NCI-H187 (cell line): ENCODE measurements at places on chromosomes 6 and 20.

GRCh38 chr6:52160472-52161104 is 25.6 kb upstream of the IL17A start:
- no peak for DNase-seq

- no peak for DNase-seq
Observed at GRCh38 chr20:54922636-54923035, 447.2 kb downstream of the DOK5 start.

GRCh38 chr6:124742971-124743370 is 219.3 kb upstream of the RNF217 start:
- DNase-seq: no peak

- DNase-seq: no peak
Observed at GRCh38 chr20:334578-334977, 9.2 kb downstream of the SOX12 start.

DNA sequence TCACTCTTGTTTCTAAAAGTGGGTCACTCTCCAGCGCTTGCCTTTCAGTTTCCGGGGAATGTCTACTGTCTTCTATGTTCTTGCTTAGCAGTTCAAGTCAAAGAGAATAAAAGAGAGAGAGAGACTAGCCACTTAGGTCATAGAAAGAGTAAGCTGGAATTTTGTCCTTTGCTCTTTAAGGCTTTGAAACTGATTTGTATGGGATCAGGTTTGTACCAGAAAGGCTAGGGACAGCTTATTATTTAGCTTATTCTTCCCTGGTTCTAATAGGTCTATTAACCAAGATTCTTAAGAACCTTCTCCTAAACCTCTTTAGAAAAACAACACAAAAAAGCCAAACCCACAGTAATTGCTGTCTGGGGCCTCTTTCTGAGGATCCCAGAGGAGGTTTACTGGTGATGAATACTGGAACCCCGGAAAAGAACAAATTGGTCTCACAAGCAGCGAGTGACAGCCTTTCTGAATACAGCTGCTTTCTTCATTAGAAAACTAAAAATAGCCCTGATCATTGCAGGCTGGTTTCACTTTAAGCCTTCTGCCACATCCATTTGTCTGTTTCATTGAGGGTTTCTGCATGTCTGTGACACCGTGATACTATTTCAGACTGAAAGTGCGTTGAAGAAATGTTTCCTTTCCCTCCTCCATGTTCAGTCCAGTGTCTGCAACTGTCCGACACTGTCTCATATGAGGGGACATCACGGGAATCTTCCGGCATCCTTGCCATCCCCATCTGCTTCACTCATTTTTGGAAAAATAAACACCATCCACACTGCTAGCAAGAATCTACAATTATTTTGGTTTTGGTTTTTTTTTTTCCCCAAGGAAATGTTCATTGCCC is 75.1 kb upstream of the ATXN1 start:
- DNase-seq: no peak

GRCh38 chr6:109867009-109867969 is 110.8 kb upstream of the GPR6 start:
- no peak for DNase-seq

- no peak for DNase-seq
Observed at GRCh38 chr6:96153775-96154174, 138.0 kb downstream of the FUT9 start.

DNA sequence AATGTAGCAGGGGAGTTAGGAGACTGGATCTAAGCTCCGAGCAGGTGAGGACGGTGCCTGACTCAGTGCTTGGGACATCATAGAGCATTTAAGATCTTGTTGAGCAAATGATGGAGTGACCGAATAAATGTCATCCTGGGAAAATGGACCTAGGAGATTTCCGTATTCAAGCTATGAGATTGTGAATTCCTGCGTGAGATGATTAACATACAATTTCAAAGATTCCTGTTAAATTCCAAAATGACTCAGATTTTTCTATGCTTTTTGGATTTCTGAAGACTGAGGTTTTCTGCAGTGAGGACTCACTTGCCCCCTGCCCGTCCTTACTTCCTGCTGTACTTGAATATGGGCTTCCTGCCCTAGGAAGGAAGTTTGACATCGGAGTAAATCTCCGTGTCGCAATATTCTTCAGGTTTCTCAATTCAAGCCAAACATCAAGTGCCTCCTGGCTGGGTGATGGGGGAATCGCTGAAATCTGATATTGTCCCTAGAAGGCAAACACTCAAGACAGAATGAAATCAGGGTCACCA is 5.2 kb downstream of the SYTL3 start:
- no peak for DNase-seq

GRCh38 chr6:11820821-11821220 is 42.2 kb upstream of the ADTRP start:
- no peak for DNase-seq

DNA sequence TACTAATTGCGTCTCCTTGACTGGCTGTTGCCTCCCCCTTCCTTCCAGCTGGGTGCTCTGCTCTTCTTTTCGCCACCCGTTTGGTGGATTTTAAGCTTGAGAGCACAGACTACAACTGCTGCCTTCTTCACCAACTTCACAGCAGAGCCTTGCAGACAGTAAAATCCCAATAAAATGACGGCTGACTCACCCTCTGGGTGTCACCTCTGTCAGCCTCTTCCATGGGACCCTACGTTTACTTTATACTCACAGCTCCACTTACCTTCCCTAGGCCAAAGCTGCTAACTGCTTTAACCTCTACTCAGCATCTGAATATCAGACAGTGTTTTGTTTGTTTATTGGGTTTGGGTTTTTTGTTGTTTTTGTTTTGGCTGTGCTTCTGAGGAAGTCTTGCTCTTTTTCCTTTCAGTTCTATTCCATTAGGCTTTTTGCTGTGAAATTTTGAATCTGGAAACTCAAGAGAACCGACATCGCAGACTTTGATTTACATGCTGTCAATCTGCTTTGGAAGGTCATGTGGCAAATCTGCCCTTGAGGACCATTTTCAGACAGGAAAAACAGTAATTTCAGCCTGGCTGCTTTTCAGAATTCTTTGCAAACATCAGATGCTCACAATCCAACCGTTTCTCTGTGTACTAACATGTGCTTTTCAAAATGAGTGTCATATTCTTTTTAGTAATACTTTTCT is 2.4 kb downstream of the AGPAT4 start:
- no peak for DNase-seq

DNA sequence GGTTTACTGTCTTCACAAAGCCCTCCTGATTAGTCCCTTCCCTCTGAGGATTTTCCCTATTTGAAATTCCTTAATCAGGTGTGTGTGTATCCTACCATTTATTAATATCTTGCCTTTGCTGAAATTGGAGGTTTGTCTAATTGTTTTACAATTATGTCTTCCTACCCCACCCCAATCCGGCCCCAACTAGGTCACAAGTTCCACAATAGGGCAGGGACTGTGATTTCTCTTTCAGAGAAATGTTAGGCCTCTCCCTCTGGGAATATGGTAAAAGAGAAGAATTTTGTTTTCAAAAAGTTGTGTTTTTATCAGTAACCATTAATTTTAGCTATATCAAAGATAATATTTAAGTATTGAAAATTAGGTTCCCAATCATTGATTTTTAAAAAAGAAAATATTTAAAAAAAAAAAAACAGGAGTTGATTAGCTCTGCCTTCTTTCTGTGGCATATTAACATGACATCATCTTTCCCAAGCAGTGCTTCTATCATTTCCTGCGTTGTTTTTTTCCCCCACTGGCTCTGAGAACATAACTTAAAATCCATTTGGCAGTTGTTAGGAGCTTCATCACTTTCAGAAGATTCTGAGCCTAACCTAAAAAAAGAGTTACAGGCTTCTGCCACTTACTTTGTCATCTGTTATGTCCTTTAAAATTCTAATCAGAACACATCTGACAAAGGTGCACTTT is 36.1 kb downstream of the BLOC1S5 start:
- DNase-seq: no peak

- DNase-seq: no peak
Observed at GRCh38 chr20:4138056-4138455, 122.7 kb upstream of the RNF24 start.

- DNase-seq: no peak
Observed at GRCh38 chr20:10076126-10077080, 41.6 kb downstream of the ANKEF1 start.

GRCh38 chr6:6968357-6968730 is 139.4 kb upstream of the RREB1 start:
- DNase-seq: no peak

DNA sequence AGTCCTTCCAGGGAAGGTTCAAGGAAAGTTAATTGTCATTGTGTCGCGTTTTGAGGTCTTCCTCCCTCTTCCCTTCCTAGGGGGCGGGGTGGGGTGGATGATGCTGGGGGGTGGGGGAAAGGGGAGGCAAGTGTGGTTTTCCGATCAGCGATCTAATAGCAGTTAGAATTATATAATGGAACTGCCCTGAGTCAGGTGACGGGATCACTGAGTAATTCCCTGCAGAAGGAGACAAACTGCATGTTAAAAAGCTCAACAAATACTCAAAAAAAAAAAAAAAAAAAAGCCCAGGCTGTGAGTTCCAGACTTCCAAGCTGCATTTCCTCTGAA is 240.4 kb downstream of the PHACTR1 start:
- no peak for DNase-seq

GRCh38 chr20:43096931-43097260 is 92.8 kb downstream of the PTPRT start:
- DNase-seq: no peak

DNA sequence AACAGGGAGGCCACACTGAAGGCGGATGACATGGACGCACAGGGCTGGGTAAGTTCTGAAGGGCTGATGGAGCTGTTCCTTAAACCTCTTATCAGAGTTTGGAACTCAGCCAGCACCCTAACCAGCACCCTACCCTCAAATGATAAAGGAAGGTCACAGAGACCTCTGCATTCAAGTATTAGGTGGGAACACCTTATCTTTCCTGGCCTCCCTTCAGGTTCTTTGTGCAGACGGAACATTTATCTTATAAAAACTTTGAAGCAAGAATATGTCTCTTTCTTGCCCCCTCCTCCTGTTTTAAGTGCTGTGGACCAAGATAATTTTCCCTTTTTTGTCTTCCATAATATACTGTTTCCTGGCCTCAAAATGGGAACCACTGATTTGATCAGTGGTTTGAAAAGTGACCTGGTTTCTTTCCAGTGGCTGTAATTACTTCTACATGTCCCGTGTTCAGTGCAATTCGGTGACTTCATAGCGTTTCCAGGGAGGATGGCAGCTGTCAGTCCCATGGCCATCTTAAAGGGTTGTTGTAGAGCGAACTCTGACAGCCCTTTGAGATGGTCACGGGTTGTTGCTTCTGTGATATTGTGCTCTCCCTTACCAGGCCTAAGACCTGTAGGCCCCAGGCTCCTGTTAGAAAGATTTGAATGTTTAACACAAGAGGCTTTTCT is 213.2 kb upstream of the MYLIP start:
- DNase-seq: no peak

- DNase-seq: no peak
Observed at GRCh38 chr20:63060057-63060991, 53.6 kb upstream of the BHLHE23 start.

DNA sequence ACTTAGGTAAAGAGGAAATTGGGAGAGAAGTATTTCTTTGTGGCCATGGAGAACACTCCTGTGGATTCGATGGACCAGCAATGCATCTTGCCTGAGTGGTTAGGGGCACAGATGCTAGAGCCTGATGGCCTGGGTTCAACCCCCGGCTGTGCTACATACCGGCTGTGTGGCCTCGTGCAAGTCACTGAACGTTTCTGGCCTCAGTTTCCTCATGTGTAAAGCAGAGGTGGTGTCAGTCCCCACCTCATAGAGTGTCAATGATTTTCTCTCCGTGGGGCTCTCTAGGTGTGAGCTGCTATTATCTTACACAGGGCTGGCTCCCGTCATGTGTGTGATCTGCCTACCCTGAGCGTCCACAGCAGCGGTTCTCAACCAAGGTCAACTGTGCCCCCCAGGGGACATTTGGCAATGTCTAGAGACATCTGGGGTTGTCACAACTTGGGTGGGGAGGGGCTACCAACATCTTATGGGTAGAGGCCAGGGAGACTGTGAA is 50.0 kb upstream of the PTPN1 start:
- DNase-seq: no peak

GRCh38 chr6:6826961-6827360 is 238.4 kb downstream of the LY86 start:
- DNase-seq: no peak

- no peak for DNase-seq
Observed at GRCh38 chr6:162222521-162222920, 505.0 kb downstream of the PRKN start.

DNA sequence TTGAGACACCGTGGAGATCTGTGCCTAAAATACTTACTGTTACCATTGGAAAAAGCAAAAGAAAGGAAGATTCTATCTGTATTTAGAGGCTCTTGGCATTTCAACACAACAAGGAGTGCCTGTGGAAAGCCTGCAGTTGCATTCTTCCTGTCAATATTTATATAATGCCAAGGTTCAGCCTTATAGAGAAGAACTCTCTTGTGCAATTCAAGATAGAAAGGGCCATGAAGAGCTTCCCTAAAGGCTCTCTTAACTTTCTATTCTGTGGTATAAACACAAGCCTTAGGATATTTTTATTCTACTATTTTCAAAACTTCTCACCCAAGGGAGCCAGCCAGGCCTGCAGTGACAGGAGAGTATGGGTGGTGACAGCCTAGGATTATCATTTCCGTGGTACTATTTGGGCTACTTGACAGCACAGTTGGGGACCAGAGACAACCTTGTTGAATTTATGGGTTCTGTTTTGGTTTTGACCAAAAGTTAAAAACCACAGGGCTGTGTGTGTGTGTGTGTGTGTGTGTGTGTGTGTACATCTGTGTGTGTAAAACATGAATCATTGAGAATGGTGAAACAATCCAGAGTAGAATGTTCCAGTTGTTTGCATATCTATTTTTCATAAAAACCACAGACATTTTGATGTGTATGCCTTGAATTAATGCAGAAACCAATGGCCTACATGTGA is 700.9 kb upstream of the SLC35B3 start:
- no peak for DNase-seq

DNA sequence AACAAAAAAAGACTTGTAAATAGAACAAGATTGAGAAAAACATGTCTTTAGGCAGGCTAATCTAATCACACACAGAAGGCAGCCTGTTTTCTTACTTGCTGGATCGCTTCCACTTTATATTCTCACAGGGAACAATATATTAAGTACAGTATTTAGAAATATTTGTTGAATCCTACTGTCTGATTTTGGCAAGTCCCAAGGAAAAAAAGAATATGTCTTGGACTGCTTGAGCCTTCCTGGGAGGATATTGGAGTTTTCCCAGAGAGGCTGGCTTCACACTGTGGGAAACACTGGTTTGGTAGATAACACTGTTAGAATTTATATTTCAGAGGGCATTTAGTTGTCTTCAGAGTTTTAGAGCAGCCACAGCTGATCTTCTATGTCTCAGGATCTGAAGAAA is 229.7 kb downstream of the PRL start:
- DNase-seq: no peak

- no peak for DNase-seq
Observed at GRCh38 chr6:127879685-127880084, 21.2 kb downstream of the THEMIS start.
